Activated CD4-positive, alpha-beta T cell treated with anti-CD3 and anti-CD28 coated beads for 24 hours (primary cell): ENCODE measurements at places on chromosomes 4 and X.

DNA sequence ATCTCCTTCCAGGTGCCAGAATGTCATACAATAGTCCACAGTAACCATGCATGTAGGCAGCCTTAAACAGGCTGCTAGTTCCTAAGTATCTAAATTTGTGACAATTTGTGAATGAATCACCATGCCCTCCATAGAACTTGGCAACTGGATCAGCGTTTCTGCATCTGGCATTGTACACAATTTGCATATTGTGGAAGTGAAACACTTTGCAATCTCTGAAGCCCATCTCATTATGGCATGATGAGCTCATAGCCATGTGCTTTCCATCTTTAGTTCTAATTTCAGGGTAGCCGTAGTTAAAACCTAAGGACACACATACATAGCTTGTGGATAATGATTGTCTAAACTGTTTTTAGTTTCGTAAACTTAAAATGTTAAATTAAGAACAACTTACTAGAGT lies 573.6 kb downstream of the PPP4R3C start:
- no peak for DNase-seq

- no peak for DNase-seq
Observed at GRCh38 chr4:154456240-154456639, 35.4 kb downstream of the DCHS2 start.

DNA sequence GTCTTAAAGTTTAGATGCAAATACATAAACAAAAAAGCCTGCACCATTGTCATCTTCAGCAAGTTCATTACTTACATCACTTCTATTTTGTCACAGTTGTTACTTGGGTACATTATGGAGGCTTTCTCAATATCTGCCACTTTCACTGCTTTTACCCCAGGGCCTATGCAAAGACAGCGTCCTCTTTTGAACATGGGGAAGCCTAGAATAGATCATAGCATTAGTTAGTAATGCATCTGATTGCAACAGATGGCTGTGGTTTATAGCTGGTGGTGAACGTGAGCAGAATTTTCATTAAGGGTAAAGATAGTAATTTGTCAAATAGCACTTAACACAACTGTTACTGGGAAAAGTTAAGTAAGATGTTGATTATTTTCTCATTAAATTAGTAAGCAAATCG lies 729 bp downstream of the CXCL11 start:
- no peak for DNase-seq

- DNase-seq = no peak
Observed at GRCh38 chr4:1084796-1085403, 28.5 kb downstream of the RNF212 start.

- no peak for DNase-seq
Observed at GRCh38 chrX:148500423-148501385, at the start of gene AFF2. Gene AFF2 (plus strand): TSS chrX:148500617. CDS start chrX:148501098, 481 bp downstream.

GRCh38 chrX:110015032-110015431 lies 12.1 kb downstream of the TMEM164 start:
- no peak for DNase-seq

DNA sequence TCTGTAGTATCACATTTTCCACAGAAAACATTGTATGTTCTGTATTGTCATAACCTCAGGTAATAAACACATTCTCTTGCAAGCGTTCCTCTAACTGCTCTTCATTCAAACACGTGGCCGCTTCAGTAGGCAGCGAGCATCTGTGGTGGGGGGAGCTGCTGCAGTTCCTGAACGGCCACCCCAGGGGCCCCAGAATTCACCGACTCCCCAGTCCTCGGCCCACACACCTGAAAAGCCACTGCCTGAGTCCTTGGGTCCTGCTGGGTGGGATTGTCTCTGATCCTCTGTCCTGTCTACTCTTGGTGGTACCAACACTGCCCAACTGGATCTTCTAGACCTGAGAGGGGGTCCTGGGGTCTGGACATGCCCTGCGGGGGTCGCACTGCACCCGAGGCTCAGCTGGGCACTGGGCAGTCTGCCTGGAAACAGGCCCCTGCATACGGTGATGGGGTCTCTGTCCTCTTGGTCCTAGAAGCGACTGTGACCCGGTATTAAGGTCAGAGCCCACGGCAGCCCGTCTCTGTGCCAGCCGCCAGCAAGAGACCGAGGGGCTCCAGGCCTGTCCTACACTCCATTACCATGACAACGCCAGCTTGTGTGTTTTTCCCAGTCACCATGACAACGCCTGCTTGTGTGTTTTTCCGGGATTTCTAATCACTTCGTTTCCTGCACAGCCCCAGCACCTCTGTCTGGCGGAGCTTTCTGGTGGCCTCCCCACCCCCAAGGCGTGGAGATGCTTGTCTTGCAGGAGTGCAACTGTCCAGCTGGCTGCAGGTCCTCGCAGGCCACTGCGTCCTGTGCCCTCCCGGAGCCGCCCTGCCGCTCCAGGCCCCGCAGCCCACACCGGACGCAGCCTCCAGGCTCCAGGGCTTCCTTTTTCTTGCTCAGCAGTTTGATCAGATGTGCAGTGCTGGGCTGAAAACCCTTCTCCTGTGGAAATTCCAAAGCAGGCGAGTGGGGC lies 16.0 kb downstream of the CTBP1 start:
- DNase-seq = no peak

- DNase-seq = no peak
Observed at GRCh38 chrX:129980540-129981199, 1.8 kb upstream of the BCORL1 start.

GRCh38 chr4:34516524-34516923 lies 1727.8 kb downstream of the ARAP2 start:
- no peak for DNase-seq

DNA sequence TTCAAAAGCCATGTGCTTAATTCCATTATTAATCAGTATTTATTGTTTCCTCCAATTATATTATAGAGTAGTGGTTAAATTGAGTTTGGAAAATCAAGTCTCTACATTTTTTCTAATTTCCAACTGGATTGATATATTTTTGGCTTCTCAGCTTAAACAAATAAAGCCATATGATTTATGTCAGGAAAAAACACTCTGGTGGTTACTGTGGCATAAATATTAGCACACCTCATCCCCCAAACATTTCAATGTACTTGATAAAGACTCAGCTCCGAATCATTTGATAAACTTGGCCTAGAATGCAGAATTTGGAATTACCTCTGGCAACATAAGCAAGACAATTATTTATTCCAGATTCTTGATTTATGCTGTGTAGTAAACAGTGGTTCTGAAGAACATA lies 2313.8 kb downstream of the ARAP2 start:
- DNase-seq = no peak

DNA sequence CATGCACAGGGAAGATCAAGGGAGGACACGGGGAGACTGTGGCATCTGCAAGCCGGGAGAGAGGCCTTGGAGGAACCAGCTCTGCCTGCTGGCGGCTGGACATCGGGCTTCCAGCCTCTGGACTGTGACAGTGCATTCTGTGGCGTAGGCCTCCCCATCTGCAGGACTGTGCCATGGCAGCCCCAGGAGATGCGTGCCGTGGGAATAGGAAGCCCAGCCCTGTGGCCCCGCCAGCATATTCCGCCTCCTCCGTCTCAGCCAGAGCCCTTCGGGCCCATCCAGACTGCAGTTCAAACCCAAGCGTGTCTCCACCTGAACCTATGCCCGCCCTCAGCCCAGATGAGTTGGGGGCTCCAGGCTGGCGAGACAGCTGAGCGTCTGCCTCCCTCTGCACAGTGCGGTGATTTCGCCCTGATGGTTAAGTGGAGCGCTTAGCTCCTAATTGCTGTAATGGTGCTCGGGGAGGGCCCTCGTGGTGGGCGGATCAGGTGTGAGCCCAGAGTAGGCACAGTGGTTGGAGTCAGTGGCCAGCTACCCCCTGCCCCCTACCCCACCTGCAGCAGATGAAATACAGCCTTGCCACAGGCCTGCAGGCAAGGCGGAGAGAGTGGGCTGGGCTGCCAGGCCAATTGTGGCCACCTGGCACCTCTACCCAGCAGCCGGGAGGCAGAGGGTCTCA lies 133.9 kb downstream of the HMX1 start:
- no peak for DNase-seq

- no peak for DNase-seq
Observed at GRCh38 chr4:59248313-59248712, 1951.8 kb upstream of the ADGRL3 start.

DNA sequence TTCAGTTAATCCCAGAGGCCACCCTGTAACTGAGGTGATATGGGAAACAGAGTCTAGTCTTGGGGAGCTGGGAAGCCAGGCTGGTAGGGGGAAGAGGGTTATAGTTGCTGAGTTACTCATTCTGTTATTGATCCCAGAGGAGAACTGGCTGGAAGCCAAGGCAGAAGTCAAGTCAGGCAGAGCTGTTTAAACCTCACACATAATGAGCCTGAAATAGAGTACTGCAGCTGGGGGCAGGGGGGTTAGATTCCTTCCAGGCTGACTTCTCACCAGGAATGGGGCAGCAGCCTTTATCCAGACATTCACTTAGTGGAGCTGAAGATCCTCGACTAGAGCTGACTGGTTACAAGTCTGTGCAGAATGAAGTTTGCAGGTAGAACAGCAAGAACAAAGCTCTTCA lies 144.9 kb downstream of the C4orf33 start:
- DNase-seq = no peak

DNA sequence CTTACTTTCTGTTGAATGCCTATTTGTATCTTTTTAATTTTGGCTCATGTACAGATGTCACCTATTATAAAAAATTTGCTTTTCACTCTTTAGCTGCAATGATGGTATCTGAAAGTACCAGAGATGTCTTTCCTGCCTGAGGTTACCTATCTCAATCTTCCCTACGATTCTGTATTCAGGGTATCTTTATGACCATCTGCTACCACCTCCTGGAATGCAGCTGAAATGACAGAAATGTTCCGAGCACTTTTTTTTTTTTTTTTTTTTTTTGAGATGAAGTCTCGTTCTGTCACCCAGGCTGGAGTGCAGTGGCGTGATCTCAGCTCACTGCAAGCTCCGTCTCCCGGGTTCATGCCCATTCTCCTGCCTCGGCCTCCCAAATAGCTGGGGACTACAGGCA lies 136.4 kb downstream of the REPS2 start:
- no peak for DNase-seq

DNA sequence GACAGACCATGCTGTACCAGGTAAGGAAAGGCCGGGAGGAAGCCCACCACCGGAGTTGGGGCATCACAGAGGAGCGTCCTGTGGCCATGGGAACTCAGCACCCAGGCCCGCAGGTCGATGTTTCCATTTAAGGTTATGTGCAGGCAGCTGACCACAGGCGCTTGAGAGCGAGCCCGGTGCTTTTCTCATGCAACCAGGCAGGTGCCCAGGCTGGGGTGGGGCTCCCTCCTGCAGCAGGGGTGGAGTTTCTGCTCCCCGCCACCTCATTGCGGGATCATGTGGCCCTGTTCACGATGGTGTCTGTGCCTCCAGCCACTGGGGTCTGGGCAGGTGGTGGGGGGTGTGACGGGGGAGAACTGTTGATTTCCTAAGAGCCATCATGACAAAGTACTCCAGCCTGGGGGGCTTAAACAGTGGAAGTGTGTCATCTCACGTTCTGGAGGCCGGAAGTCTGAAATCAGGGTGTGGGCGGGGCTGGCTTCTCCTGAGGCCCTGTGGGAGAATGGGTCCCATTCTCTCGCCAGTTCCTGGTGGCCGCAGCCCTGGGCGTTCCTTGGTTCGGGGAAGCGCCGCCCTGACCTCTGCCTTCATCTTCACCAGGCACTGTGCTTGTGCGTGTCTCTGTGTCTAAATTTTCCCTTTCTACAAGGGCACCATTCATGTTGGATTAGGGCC lies 60.9 kb downstream of the CPZ start:
- DNase-seq = no peak

GRCh38 chr4:42411803-42412202 lies 14.5 kb downstream of the SHISA3 start:
- no peak for DNase-seq

GRCh38 chr4:123833171-123833643 lies 436.6 kb downstream of the SPRY1 start:
- DNase-seq = no peak

DNA sequence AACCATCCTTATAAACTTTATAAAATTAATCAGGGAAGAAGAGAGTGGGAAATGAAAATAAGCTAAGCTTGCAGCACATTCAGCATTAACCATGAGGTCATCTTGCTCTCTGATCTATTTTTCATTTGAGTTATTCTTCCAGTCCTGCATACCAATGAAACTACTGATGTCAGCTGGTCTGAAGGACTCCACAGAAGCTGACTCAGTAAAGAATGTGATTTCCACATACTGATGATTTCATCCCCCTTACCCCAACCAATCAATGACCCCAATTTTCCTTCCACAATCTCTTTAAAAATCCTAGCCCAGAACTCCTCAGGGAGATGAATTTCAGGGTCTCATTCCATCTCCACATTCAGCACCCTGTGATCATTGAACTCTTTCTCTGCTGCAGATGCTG lies 18.8 kb upstream of the DSPP start:
- DNase-seq = no peak

- no peak for DNase-seq
Observed at GRCh38 chrX:65689377-65689776, 21.9 kb downstream of the MSN start.

GRCh38 chrX:112577146-112577545 lies 102.6 kb downstream of the LHFPL1 start:
- DNase-seq = no peak

DNA sequence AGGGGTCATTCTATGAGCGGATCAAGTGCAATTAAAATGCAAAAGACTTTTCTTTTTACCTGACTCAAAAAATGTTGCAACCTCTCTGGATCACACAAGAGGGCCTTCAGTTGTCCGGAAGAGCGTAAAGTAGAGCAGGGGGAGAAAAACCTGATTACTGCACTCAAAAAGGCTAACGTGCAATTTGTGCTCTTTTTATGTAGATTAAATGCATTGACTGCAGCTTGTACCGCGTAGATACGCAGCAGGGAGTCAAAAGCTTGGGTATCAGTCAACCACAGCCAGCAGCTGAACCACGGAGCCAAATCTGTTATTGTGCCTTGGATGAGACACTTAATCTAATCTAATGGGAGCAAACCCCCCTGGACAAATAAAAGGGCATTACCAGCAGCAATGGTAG lies 107.3 kb upstream of the RAI2 start:
- DNase-seq = no peak

DNA sequence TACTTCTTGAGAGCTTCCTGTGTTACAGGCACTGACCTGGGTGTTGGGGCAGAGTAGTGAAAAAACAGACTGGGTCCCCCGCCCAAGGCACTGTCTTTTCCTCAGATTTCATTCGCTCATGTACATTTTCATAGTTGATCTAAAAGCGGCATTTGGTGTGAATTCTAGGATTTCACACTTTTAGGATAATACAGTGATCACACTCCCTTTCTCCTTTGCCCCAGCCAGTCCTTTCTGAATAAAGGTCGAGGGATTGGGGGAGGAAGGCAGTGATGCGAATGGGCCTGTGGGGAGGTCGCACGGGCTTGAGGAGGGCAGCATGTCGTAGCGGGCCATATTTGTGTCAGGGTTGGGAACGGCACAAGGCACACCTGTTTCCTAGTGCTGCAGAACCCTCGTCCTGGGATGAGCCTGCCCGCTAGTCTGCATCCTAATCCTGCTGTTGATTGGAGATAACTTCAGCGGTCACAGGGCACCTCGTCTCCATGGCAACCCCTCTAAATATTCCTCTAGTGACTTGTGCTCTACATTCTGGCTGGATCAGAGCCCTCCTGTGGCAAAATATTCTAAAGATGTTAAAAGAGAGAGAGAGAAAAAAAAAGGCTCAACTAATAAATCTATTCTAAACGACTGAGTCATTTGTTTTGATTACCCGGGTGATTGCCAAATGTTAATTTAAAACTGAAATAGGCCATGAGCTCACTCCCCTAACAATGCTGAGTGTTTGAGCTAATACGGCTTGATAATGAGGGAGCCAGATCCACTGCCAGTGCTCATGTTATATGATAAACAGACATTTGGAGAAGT lies 21.8 kb downstream of the FHL1 start:
- no peak for DNase-seq

- no peak for DNase-seq
Observed at GRCh38 chr4:174320494-174321199, 36.9 kb downstream of the CEP44 start.
